ENCODE measurements at places on chromosomes 7 and 10. TPM values are rescaled to one million over a fixed set of nuclear protein-coding genes. Genes with fewer than 3 reads are reported as not detected.
A peak's percentile ranks its signal among the peaks of the same experiment; 100 is the strongest.

TRRAP gene
- total RNA-seq, result 18.8 TPM

GRCh38 chr7:92177362-92177761, 1.6 kb downstream of the LRRD1 start:
- peak; percentile 86 for DNase-seq

GRCh38 chr7:54823776-54824175, 64.8 kb upstream of the SEC61G start:
- DNase-seq, result no peak

AMPH gene
- 0.19 TPM for total RNA-seq

Data from LHCN-M2 (cell line).